ENCODE measurements at places on chromosomes 12 and 14.

DNA sequence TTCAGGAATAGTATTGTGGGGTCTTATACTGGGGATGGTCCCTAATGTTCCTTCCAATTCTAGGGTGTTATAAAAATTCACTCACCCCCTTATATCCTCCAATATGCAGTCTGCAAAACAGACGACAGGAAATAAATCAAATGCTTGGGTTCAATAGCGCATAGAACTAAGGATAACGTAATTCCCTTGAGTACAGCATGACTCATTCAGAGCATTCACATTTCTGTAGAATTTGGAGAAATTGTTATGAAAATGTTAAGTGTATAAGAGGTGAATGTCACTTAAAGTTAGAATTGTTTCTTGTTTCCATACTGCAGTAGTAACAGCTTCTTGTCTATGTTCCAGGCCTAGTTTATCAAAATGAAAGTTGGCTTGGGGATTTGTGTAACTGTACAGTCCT, 271.4 kb downstream of the RPS29 start:
- DNase-seq, result no peak

- DNase-seq, result no peak
These were observed 136.3 kb upstream of the PRICKLE1 start for GRCh38 chr12:42725809-42726208.

DNA sequence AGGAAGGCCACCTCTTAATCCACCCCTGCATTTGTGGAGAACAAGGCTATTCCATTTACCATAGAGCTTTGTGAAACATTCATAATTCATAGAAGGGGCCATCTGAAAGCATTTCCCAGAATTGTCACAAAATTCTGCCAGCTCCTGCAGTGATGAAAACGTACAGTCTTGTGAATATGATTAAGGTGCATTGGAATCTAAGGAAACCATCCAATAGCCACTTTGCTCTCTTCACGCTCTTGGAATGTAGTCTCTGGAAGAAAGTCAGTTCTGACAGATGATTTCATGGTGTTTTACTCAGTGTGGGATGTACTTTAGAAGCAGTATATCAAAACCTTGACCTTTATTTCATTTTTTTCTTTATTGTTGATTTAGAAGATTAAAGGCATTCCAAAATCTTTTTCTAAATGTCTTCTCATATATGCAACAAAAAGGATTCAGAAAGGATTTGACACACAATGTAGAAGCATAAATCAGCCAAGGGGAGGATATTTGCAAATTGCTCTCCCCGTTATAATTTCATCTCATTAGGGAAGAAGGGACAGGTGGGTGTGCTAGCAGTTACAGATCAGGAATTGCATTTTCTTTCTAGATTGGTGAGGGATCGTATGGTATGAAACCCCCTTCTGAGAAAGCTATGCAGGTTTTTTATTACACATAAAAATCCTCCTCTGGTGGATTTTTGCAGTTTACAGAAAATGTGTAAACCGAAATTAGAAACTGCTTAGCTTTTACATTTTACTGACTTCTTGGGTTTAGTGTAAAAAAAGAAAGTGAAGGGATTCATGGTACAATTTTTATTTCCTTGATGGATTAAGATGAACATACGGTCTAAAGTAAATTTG, 390.2 kb downstream of the LRIG3 start:
- no peak for DNase-seq

DNA sequence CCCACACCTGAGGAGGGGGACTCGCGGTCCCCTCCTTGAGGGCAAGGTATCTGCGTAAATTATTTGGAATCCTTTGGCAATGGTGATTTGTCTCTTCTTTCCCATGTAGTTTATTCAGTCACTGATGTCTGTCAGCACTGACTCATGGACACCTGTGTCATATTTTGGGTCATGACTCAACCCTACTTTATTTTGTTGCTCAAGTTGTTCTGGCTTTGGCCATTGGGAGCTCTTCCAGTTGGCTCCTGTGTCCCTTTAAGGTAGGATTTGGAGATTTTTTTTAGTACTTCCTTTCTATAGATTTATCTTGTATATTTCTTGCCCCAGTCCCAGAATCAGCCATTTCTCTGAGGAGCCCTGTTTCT, 47.4 kb upstream of the C14orf180 start:
- no peak for DNase-seq

- no peak for DNase-seq
These were observed 8.0 kb downstream of the GSG1 start for GRCh38 chr12:13095266-13095995.

DNA sequence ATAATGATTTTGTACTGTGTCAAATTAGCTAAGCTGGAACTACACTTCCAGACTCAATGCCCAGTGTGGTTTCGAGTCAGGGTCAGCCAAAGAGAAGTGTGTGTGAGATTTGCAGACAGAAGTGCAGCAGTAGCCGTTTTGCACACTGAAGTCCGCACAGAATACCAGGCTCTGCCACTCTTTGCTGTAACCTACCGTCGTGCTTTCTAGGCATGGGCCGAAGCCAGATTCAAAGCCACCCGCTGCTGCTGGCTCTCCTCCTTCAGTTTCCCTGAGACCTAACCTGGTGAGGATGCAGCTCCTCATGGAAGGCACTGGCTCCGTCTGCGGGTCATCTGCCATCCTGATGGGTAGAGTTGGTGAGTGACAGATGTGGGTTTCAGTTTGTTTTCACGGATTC, 48.8 kb downstream of the LRTM2 start:
- no peak for DNase-seq

DNA sequence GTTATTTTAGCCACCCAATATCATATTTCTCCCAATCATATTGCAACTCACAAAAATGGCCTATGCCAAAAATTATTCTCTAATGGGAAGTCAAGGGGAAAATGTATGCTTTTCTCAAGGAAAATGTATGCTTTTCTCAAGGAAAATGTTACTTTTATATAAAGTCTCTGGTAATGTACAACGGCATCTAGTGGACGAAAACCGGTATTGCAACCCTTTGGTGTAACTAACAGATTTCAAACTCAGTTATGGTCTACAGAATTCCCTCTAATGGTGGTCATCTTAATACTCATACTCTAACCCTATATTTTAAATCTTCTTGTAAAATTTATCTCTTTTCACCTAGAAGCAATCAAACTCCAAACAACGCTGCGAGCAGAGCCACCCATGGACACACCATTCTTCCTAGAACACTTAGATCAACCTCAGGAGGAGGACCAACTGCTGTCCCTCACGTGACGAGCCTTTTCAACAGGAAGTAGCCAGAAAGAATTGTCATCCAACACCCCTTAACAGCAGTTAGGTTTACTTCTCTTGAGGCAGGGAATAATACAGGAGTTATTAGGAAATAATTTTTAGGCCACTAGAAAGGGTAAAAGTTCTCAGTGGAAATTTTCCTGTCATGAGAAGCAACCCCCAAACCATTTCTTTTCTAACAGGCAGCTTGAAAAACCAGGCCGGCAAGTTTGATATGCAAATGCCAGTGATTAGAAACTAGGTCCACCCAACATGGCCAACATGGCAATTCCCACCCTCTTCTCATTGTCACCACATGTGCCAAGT, 20.1 kb downstream of the APOBEC1 start:
- DNase-seq, result peak; percentile 48

DNA sequence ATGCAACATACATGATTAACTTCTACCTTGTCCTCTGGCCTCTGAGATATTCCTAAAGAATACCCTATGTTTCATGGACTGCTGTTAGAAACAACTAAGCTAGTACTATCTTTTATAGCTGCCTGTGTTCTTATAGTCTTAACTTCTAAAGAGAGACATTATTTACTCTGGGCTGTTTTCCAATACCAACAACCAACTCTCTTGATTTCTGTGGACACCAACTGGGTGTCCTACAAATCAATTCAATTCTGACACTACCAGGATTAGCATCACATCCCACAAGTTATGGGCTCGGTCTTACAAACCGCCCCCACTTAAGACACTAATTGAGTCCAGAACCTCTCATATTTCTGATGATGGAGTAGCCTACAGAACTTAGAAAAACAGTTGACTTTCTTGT, 8.3 kb downstream of the XPOT start:
- DNase-seq, result no peak

DNA sequence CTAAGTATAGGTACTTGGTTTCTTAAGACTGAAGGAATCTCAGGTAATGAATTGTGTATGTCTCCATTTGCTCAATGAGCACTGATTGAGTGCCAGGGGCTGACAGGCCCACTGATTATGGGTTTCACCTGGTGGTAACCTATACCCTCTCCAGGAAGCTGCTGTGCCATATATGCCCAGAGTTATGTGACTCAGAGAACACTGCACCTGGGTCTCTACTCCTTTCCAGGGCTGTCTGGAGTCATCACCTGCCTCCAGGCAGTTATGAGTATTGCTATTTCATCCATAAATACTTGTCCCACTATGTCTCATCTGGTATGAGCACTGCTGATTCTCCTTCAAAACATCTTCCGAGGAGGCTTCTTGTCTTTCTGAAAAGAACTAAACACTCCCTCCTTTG, 692.9 kb downstream of the BCL11B start:
- no peak for DNase-seq

DNA sequence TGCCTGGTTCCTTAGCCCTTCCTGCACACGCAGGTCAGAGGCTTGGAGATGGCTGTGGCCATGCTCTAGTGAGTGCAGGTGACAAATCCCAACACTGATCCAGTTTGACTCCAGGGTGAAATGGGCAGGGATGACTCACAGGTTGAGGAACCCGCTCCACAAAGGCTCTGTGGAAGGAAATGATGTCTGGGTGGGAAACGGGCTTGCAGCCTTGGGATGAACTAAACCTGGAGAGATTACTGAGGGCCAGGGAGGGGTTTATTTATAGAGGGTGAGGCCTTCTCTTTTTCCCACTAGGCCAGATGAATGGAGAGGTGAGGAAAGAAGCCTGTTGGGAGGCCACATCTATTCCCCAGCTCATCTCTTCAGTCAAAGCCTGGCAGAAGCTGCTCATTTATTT, 29.3 kb upstream of the EMP1 start:
- no peak for DNase-seq

GRCh38 chr12:115470977-115471376, 787.0 kb upstream of the TBX3 start:
- no peak for DNase-seq

GRCh38 chr12:78483767-78484315, 380.7 kb upstream of the SYT1 start:
- DNase-seq, result no peak

DNA sequence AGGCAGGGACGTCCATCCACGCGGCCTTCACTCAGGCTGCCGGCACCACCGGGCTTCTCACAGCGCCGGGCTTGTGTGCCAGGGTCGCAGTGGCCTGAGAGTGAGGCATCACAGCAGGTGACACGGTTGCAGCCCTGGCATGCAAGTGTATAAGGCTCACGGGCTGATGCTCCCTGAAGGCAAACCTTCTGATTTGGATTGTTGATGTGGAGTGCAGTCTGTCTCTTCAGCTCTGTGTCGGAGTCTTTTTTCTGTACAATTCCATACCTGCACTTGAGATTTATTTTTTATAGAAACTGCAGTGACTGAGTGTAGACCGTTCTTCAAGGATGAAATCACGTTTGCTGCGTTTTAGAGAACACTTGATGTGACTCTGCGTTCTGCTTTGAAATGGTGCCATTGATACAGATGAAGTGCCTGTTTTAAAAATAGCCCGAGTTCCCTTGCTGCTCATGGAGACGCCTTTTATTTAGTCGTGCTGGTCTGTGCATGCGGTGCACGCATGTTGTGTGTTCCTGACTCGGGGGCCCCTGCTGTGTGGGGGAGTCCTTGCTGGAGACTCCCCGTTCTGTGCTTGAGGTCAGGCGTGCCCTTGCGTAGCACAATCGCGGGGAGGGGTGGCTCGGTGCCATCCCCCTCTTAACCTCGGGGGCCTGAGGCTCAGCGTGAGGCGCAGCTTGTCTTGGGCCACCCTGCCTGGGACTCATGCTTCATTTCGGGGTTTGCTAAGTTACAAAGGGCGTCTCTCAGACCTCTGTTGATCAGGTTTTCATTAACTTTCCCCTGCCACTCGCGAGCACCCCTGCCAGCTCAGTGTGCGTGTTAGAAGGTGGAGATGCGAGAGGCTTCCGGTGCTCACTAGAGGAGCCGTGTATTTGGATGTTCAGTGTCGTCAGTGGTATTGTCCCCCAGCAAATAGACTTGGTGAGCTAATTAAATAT, 21.6 kb upstream of the AMN start:
- DNase-seq, result no peak
